ENCODE measurements at places on chromosomes 12 and 14. TPM values are rescaled to one million over a fixed set of nuclear protein-coding genes. Genes with fewer than 3 reads are reported as not detected.

DNA sequence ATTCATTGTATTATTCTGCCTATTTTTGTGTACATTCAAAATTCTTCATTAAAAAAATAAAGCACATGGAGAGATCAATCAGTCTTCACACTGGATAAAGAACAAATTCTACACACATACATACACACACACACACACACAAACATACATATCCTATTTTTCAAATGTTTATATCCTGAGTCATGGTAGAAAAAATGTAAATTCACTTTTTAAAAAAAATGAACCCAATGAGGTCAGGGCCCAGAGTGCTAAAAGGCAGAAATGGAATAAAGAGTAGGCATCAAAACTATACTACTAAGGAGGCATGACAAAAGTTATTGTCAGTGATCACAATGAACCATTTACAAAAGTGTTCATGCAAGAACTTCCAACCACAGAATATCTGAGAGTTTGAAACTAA, 17.3 kb downstream of the GALC start:
- no peak for DNase-seq

DNA sequence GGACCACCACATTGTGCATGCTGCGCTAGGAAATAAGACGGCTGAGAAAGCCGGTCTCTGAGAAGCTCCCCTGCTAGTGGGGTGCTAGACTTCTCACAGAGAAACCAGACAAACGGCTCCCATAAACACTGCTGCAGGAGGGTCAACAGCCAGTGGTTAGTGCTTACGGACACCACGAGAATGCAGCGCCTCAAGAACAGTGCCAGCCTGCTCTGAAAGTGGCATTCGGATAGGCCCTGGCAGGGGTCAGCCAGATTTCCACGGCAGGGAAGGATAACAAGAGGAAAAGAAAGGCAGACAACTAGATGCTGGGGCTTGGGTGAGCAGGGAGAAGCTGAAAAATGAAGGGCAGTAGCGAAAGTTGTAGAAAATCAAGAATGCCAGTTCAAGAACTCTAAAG, 26.4 kb downstream of the PPTC7 start:
- no peak for DNase-seq

GRCh38 chr14:94573475-94574277, 7.5 kb upstream of the SERPINA5 start:
- no peak for DNase-seq

DNA sequence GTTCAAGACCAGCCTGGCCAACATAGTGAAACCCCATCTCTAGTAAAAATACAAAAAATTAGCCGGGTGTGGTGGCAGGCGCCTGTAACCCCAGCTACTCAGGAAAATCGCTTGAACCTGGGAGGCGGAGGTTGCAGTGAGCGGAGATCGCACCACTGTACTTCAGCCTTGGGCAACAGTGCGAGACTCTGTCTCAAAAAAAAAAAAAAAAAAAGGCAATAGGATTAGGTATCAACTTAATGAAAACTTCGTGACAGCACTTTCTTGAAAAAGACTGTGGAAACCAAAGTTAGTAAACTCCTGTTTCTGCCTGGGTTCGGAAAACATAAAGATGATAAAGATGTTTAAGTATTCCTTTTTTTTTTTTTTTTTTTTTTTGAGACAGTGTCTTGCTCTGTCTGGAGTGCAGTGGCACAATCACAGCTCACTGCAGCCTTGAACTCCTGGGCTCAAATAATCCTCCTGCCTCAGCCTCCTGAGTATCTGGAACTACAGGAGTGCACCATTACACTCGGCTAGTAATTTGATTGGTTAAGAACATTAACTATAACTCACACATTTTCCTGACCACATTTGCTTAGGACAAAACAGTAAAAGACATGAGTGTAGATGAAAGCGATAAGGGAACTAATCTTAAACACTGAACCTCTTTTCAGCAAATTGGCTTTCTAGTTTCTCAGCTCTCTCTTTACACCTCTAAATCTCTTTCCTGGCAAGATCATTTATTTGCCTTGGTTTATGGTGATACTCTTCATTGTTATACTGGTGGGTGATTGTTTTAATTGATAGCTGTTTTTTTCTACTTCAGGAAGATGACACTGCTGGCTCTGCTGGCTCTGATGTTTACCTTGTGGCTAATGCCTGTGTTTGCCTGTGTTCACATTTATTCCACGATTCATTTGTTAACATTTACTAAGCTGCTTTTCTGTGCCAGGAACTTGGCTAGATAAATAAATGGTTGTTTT, 15.8 kb downstream of the HIF1A start:
- no peak for DNase-seq

- DNase-seq, result no peak
Observed at GRCh38 chr12:130748786-130749185, 32.7 kb upstream of the RIMBP2 start.

- no peak for DNase-seq
Observed at GRCh38 chr12:109493090-109493489, 15.7 kb downstream of the UBE3B start.

GRCh38 chr12:70180130-70180529, 63.1 kb upstream of the CNOT2 start:
- no peak for DNase-seq

DNA sequence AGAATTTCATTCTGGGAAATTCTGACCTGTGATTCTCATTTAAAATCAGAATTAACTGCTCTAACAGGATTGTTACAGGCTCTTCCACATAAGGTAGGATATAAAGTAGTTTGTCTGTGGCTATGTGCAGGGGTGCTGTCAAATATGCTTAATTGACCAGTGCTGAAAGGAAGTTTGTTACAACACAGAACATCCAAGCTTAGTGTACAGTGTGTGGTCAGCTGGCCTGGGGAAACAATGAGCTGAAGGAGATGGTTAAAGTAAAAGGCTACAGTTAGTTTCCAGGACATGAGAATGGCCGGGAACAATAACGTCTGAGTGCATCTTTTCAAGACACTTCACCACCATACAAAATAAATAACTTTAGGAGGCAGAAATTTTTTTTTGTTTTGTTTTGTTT, 68.0 kb downstream of the PKP2 start:
- DNase-seq, result no peak

GRCh38 chr12:20656600-20656999, 38.5 kb upstream of the SLCO1C1 start:
- DNase-seq, result no peak

DNA sequence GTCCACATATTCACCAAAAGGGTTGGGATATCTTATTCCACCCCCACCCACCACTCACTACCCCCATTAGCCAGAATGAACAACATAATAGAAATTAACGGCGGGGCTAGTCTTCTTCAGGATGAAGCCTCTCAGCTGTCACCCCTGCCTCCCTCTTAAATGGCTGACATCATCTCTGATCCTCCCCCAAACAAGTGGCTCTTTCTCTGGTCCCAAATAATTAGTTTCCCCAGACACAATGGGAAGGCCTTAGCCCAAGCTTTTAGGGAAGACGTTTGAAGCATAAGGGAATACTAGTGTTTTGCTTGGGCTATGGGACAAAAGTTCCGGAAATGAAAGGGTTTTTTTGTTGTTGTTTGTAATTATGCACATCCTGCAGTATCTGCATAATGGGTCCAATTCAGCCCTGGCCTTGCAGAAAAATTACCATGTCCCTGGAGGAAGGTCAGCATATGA, 13.8 kb downstream of the STON2 start:
- DNase-seq, result no peak

GRCh38 chr14:105317546-105317945, 3.0 kb downstream of the PACS2 start:
- no peak for DNase-seq

- no peak for DNase-seq
Observed at GRCh38 chr14:69968681-69969080, 89.5 kb downstream of the SMOC1 start.

DNA sequence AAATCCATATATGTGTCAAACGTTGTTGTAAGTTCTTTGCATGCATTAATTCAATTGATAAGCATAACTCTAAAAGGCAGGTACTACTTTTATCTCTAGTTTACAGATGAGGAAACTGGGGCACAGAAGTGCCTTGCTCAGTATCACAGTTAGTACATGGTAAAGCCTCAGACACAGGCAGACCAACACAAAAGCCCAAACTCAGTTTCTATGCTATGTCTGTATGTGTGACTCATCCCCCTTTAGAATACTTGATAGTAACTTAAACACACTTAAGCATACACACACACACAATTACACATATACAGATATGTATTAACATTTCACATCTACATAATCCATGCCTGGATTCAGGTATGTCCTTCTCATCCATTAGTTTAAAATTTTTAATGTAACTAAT, 88.0 kb downstream of the EPS8 start:
- no peak for DNase-seq

DNA sequence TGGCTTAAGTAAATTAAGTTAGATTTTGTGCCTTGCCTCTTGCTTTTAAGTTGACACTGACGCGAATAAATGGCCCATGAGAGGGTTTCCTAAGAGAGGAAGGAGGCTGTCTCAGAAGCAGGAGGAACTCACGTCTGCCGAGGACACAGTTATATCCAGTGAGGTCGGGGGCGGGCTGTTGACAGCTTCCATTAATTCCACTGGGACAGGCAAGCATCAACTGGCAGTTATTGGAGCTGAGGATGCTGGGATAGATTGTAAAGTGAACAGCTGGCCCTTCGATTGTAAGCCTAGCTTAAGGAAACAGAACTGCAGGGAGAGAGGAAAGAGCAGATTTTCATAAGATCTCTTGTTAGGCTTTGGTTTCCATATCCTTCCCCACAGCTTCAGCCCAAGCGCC, 399.2 kb downstream of the IPO8 start:
- no peak for DNase-seq

GRCh38 chr14:94125659-94126418, 3.6 kb downstream of the IFI27L2 start:
- DNase-seq, result no peak

- DNase-seq, result no peak
Observed at GRCh38 chr12:211142-211465, 2.9 kb downstream of the SLC6A12 start.

GRCh38 chr14:75359098-75359497, 68.7 kb upstream of the JDP2 start:
- DNase-seq, result no peak

DNA sequence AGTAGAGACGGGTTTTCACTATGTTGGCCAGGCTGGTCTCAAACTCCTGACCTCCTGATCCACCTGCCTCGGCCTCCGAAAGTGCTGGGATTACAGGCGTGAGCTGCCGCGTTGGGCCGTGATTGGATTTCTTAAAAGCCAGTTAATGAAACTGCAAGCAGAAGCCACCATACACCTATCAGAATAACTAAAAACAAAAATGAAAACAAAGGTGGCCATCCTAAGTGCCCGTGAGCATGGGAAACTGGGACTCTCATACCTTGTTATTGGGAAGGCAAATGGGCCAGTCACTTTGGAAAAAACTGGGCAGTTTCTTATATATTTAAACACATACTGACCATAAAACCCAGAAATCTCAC, 7.7 kb upstream of the TCTN1 start:
- no peak for DNase-seq

DNA sequence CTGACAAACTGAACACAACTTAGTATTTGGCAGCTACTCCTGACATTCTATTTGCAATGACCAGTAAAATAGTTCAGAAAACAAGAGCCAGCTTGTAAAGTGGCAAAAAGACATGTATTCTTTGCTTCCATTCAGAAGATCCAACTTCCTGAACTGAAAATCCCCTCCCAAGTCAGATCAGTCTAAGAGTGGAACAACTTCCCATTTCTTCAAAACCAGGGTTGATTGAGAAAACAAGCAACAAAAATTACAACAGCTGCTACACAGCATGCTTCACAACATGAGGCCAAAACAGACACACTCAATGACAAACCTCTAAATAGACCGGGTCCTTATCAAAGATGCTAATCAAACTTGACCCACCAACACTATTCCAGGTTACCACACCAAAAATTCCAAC, 40.3 kb downstream of the CIT start:
- DNase-seq, result no peak

GRCh38 chr12:92300777-92301176, 155.1 kb upstream of the BTG1 start:
- DNase-seq, result no peak

DNA sequence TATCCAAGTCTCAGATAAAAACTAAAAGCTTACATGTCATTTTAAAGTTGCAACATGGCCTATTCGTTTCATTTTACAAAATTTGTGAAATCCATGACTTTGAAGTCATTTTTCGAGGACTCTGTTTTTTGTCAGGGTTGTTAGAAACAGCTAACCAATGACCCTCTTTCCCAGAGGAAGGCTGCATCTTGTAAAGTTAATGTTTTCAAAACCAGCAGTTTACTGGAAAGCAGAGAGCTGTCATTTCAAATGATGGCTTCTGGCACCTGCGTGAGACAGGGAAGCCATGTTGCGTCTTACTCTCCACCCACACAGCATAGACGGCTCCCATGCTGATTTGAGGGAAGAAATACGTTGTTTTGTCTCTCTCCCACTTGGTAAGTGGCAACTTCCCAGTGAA, 50.1 kb upstream of the RTRAF start:
- DNase-seq, result no peak

DNA sequence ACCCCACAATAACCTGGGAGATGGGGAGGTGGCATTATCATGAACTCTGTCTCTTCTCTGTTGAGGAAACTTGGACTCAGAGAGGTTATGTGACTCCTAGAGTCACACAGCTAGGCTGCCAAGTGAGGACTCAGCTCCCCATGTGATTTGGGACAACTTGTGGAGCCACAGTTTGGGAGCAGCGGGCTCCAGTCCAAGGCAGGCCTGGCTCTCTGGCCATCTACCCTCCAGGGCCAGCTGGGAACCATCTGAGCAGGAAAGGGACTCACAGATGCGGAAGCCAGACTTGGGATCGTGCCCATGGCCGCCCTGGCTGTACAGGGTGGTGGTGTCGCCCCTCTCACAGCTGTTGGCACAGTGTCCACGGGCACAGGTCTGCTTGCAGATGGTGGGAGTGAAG, 59.1 kb downstream of the ISCA2 start:
- no peak for DNase-seq

GRCh38 chr14:38718519-38718918, 384.5 kb downstream of the SEC23A start:
- no peak for DNase-seq

DNA sequence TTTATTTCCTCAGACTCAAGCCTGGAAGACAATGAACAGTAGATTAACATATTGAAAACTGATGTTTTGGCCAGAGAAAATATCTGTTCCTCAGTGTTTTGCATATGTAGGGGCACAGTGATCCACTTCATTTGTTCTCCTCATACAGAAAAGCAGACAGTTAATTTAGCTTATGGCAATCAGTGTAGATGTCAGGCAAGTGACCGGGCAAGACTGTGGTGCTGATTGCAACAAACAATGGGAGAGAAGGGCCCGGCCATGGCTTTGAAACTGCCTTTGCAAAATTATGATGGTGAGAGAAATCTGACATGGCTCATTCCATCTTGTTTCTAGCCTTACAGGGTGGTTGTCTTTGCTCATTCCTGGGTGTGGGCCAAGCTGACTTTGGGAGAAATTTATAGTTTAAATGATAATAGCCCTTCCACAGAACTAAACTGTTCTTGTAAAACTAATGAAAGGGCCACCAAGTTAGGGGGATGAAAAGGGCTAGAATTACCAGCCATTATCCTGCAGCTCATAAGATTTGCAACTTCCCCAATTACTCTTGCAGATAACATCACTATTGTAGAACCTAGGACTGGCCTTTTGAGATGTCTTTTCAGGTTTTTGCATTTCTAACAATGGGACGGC, 220.3 kb downstream of the KTN1 start:
- no peak for DNase-seq

GYS2 gene
- total RNA-seq, result not detected

RNFT2 gene
- 1.7 TPM for total RNA-seq

SERPINA3 gene
- total RNA-seq, result 14.0 TPM

CHGA gene
- 0.69 TPM for total RNA-seq

PRKD1 gene
- total RNA-seq, result 16.9 TPM

KRT3 gene
- 0.10 TPM for total RNA-seq

SLC7A8 gene
- 27.5 TPM for total RNA-seq

KRT77 gene
- total RNA-seq, result 110 TPM

MAP1LC3B2 gene
- 1.2 TPM for total RNA-seq

ADAM21 gene
- 0.10 TPM for total RNA-seq

TMEM132C gene
- 11.7 TPM for total RNA-seq

LRRC10 gene
- total RNA-seq, result 0.10 TPM

All from skin of body (tissue), 3 donors.